ENCODE measurements at places on chromosomes 2 and 18.

DNA sequence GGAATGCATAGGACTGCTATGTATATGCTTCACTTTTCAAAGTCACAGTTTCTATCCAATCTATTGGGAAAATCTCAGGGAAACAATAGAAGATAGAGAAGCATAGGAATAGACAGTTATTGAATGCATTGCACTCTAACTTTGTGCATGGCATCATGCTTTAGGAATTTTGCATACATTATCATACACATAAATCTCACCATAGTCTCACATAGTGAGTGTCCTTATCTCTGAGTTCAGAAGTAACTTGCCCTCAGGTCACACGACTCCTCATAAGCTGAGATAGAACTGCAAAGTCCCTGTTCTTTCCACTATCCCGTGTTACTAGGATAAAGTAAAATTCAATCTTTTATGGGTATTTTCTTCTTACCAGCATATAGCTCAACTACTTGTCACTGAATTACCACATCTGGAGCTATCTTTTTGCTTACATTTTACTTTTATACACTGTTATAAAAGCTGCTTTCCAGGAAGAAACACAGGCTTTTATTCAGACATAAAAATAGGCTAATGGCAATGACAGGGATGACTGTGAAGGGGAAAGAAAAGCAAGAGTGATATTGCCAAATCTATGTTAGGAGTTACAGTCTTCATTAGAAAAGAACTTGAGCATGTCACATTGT, 666.9 kb downstream of the XIRP2 start:
- no peak for DNase-seq

DNA sequence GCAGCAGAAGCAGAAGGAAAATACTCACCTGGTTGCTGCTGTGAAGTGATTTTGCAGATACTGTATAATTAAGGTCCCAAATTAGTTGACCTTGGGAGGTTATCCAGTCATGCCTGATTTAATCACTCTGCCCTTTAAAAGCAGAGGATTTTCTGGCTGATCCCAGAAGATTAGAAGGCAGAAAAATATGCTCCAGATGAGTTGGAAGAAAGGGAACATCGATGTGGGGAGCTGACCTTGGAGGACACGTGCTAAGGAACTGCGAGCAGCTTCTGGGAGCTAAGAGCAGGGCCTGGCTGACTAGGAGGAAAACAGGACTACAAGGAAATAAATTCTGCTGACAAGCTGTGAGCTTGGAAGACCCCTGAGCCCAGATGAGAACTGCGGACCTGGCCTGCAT, 13.3 kb upstream of the DYM start:
- DNase-seq, result no peak

- DNase-seq, result no peak
Observed at GRCh38 chr2:233468741-233469110, 97.9 kb downstream of the USP40 start.

GRCh38 chr18:25282282-25282681, 69.7 kb downstream of the ZNF521 start:
- no peak for DNase-seq

- no peak for DNase-seq
Observed at GRCh38 chr18:31356025-31356424, 20.6 kb upstream of the DSG4 start.

- DNase-seq, result no peak
Observed at GRCh38 chr2:239166201-239166834, 234.5 kb downstream of the HDAC4 start.

- DNase-seq, result no peak
Observed at GRCh38 chr18:68034296-68034695, 517.8 kb upstream of the DSEL start.

DNA sequence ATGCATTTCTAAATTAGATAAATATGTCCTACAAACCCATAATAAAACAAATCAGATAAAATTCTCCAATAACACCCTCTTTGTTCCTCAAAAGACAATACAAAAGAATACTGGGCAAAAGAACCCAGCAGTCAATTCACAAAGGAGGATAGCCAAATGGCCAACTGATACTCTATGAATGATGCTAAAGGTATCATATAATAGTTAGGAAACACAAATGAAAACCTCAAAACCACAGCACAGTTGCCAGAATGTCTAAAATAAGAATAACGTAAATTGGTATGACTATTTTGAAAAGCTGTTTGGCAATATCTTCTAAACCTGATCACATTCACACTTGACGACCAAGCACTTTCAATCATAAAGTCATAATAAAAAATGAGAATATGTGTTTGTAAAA, 315.4 kb downstream of the CDH7 start:
- no peak for DNase-seq

- DNase-seq, result no peak
Observed at GRCh38 chr2:65357095-65357958, 75.1 kb downstream of the SPRED2 start.

DNA sequence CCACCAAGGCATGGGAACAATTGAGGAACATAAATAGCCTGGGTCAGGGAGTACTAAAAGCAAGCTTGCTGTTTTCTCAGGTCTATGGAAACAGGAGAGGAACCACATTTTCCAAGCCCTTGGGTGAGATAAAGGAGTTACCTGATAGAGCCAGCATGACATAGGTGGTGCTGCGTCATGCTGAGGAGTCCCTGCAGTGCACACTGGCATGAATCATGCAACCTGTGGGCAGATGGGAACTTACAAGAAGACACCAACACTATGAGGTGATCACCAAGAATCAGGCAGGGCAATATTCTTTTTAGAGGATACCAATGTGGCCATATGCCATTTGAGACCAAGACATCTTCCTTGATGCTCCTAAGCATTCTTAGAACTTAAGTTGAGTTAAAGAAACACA, 531.8 kb downstream of the ZEB2 start:
- DNase-seq, result no peak
